Cardiac muscle cell (in vitro differentiated cells and primary cell): ENCODE measurements at places on chromosomes 16 and 17.

GRCh38 chr17:13671341-13671740, 69.6 kb upstream of the HS3ST3A1 start:
- H3K36me3 ChIP-seq: no peaks in the 10 kb centered on the region
- no peak overlapping the region for H3K4me3 ChIP-seq
- H3K4me1 ChIP-seq: no peaks in the 10 kb centered on the region
- no peak overlapping the region for H3K27ac ChIP-seq
- H3K27me3 ChIP-seq: no peaks in the 10 kb centered on the region

GRCh38 chr16:61681124-61681523, 355.1 kb downstream of the CDH8 start:
- no peaks in the 10 kb centered on the region for H3K36me3 ChIP-seq
- no peak for DNase-seq
- H3K27ac ChIP-seq: no peak overlapping the region
- H3K4me3 ChIP-seq: no peak overlapping the region

DNA sequence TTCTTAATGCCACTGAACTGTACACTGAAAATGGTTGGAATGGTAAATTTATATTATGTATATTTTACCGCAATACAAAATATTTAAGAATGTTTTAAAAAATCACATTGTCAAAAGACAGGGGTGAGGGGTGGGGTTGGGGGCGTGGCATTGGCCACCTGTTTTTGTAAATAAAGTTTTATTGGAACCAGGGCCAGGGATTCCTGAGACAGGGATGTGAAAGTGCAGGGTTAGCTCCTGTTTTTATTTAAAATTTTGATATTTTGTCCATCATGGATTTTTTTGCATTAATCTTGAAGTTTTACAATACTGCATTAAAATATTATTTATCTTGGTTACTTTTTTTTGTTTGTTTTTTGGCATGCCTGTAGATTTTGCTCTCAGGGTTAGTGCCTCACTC, 2.3 kb upstream of the FA2H start:
- peaks cover 46% of the 10 kb centered on the region for H3K27me3 ChIP-seq
- no peak for DNase-seq
- no peaks in the 10 kb centered on the region for H3K36me3 ChIP-seq
- peaks cover 5% of the 10 kb centered on the region for H3K4me1 ChIP-seq

- H3K4me3 ChIP-seq: no peak overlapping the region
- H3K36me3 ChIP-seq: peaks cover 2% of the 10 kb centered on the region
- H3K4me1 ChIP-seq: peaks cover 11% of the 10 kb centered on the region
- no peaks in the 10 kb centered on the region for H3K27me3 ChIP-seq
- H3K27ac ChIP-seq: no peak overlapping the region
These were observed 41.6 kb downstream of the B9D1 start for GRCh38 chr17:19320876-19321275.

- no peak overlapping the region for H3K27ac ChIP-seq
- no peaks in the 10 kb centered on the region for H3K4me1 ChIP-seq
- H3K36me3 ChIP-seq: no peaks in the 10 kb centered on the region
- no peak overlapping the region for H3K4me3 ChIP-seq
These were observed 145.2 kb downstream of the WSCD1 start for GRCh38 chr17:6215071-6216035.

GRCh38 chr17:80879723-80880647, 111.7 kb upstream of the CHMP6 start:
- no peak overlapping the region for H3K4me3 ChIP-seq
- H3K4me1 ChIP-seq: no peaks in the 10 kb centered on the region
- H3K27ac ChIP-seq: no peak overlapping the region

- no peaks in the 10 kb centered on the region for H3K27me3 ChIP-seq
- no peaks in the 10 kb centered on the region for H3K4me1 ChIP-seq
- H3K27ac ChIP-seq: no peak overlapping the region
- H3K4me3 ChIP-seq: no peak overlapping the region
- DNase-seq: no peak
These were observed 60.4 kb downstream of the HS3ST2 start for GRCh38 chr16:22874394-22874793.

DNA sequence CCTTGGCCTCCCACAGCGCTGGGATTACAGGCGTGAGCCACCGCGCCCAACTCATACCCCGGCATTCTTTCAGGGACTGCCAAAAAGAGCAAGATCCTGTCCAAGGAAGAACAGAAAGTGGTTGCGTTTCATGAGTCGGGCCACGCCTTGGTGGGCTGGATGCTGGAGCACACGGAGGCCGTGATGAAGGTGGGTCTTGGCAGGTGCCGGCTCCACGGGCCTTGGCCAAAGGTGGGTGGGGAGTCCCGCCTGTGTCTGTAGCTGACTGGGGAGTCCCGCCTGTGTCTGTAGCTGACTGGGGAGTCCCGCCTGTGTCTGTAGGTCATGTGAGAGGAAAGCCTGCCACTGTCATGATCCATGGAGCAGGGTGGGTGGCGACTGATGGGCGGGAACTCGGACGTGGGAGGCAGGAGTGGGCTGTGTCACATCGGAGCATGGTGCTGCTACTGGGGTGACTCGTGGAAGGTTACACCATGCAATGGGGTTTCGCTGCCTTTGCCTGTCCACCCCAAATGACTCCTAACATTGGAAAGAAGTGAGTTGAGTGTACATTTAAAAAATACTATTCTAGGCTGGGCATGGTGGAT, 10.0 kb upstream of the RPL13 start:
- no peak overlapping the region for H3K27ac ChIP-seq
- H3K4me1 ChIP-seq: no peaks in the 10 kb centered on the region
- H3K36me3 ChIP-seq: peaks cover 50% of the 10 kb centered on the region

DNA sequence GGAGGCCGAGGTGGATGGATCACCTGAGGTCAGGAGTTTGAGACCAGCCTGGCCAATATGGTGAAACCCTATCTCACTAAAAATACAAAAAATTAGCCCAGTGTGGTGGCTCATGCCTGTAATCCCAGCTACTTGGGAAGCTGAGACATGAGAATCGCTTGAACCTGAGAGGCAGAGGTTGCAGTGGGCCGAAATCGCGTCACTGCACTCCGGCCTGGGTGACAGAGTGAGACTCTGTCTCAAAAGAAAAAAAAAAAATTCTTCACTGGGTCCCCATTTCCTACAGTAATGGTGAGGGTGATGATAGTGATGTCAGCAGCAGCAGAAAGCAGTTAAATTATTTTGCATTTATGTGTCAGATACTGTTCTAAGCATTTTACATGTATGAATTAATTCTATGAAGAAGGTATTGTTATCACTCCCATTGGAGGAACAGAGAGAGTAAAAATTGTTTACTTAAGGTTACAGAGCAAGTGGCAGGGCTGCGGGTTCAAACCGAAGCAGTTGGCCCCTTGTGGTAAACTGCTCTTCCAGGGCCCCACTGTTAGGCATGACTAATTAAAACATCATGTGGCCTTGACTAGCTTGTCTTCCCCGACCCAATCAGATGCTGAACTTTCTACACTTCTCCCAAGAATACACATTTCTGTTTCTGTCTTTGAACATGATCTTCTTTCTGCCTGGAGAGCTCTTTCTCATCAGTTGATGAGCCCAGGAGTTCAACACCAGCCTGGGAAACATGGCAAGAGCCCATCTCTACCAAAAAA, 45.8 kb downstream of the STAT3 start:
- no peak overlapping the region for H3K4me3 ChIP-seq
- DNase-seq: no peak
- peaks cover 24% of the 10 kb centered on the region for H3K36me3 ChIP-seq
- H3K27me3 ChIP-seq: no peaks in the 10 kb centered on the region
- H3K4me1 ChIP-seq: peaks cover 14% of the 10 kb centered on the region

DNA sequence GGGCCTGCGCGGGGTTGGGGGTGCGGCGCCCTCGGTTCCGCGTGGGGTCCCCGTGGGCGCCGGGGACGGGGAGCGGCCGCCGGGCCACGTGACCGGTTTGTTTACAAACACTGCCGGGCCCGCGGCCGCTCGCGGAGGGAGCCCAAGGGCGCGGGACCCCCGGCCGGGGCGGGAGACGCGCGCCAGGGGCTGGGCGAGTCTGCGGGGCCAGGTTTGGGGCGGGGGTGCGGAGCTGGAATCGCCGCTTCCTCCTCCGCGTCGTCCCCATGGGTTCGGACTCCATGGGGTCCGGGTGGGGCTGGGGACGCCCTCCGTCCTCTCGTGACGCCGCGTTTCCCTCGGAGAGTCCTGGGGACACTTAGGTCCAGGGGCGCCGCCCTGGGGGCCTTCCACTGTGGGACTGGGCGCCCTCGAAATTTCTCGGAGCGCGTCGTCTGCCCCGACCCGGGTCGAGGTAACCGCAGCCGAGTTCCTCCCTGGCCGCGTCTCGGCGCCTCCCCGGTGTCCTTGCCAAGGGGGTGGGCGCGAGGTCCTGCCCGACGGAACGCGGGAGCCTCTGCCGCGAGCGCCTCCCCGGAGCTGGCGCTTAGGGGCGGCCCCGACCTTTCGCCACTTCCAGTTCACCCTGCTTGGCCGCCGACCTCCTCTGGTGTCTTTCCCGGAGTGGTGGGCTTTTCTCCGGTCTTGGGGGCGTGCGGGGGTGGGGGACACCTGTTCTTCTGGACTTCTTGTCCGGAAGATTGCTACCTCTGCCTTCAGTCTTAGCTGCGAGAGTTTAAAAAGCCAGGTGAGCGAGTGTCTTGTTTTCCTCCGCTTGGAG, 684 bp downstream of the YPEL2 start:
- peak; percentile 45 for DNase-seq
- H3K27ac ChIP-seq: peak overlapping the region; percentile 94
- H3K36me3 ChIP-seq: no peaks in the 10 kb centered on the region
- peak overlapping the region; percentile 99 for H3K4me3 ChIP-seq
- H3K27me3 ChIP-seq: no peaks in the 10 kb centered on the region

DNA sequence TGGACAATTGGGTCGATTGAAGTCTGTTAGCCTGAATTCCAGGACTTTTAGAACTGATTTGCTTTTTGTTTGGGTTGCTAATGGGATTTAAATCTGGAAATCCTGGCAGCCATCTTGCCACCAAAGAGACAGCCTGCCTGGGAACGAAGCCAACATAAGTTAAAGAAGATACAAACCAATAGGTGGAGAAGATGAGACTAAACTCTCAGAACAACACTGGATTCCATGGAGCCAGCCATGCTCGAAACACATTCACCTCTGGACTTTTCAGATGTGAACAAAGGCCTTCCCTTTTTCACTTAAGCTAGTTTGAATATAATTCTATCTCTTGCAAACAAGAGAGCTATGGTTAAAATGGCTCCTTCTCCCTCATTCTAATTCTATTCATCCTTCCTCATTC, 135.9 kb downstream of the TOX3 start:
- no peaks in the 10 kb centered on the region for H3K27me3 ChIP-seq
- no peaks in the 10 kb centered on the region for H3K36me3 ChIP-seq
- no peaks in the 10 kb centered on the region for H3K4me1 ChIP-seq

GRCh38 chr17:40563220-40564052, 1.8 kb downstream of the CCR7 start:
- H3K27me3 ChIP-seq: no peaks in the 10 kb centered on the region
- H3K27ac ChIP-seq: no peak overlapping the region
- no peak overlapping the region for H3K4me3 ChIP-seq
- no peaks in the 10 kb centered on the region for H3K36me3 ChIP-seq
- DNase-seq: no peak

DNA sequence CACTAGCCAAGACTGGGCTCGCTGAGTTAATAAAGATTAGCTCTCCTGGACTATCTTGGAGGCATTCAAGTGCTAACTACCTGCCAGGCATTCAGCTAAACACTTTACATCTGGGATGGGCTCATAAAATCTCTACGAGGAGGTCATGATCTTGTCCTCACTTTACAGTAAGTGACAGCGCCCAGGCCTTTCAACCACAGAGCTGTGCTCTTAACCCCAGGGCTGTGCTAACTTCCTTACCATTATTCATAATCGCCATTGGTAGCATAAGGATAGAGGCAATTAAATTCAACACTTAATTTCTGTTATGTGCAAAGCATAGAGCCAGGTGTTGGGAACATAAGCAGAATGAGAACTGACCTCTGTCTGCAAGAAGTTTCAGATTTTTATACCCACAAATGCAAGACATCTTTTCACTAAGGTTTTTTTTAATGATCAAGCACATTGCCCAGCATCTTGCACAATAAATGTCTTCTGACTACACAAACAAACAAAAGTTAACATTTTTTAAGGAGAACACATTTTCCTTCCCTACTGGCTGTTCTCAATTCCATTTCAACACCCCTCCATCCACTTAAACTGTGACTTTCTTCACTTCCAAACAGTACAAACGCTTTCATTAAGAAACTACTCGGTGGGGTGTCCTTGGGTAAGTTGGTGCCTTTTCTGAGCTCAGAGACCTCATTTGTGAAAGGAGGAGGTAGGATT, 172.3 kb downstream of the C16orf78 start:
- H3K4me3 ChIP-seq: no peak overlapping the region
- H3K4me1 ChIP-seq: peaks cover 8% of the 10 kb centered on the region
- DNase-seq: no peak
- no peaks in the 10 kb centered on the region for H3K27me3 ChIP-seq
- no peak overlapping the region for H3K27ac ChIP-seq
- H3K36me3 ChIP-seq: no peaks in the 10 kb centered on the region

- no peaks in the 10 kb centered on the region for H3K27me3 ChIP-seq
- H3K27ac ChIP-seq: no peak overlapping the region
- H3K36me3 ChIP-seq: no peaks in the 10 kb centered on the region
- no peak for DNase-seq
These were observed 25.6 kb upstream of the ABCA10 start for GRCh38 chr17:69254187-69254586.

GRCh38 chr17:51152766-51153209, 571 bp upstream of the NME1 start:
- peak overlapping the region; percentile 94 for H3K27ac ChIP-seq
- no peak for DNase-seq

- no peak overlapping the region for H3K4me3 ChIP-seq
- no peak overlapping the region for H3K27ac ChIP-seq
- H3K27me3 ChIP-seq: no peaks in the 10 kb centered on the region
- no peak for DNase-seq
These were observed 40.4 kb downstream of the TMEM132E start for GRCh38 chr17:34619687-34620217.

DNA sequence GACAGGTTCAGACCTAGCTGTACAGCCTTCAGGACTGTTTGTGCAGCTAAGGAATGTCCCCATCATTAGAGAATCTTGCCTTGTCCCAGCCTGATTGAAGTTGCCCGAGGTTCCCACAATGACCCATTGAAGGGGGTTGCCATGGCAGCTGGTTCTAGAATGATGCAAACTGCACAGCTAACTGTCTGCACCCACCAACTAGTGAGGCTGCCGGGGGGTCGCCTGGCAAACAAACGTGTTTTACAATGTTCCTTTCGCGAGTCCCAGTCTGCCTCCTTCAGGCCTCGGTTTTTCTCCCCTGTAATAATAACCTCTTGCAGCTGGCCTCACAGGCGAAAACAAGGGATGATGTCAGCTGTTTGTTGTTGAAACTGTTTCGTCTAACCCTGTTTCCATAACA, 5.5 kb downstream of the C16orf96 start:
- DNase-seq: no peak
- no peaks in the 10 kb centered on the region for H3K36me3 ChIP-seq
- no peaks in the 10 kb centered on the region for H3K27me3 ChIP-seq
- H3K27ac ChIP-seq: no peak overlapping the region
- H3K4me3 ChIP-seq: no peak overlapping the region

GRCh38 chr16:85690469-85691064, 1.8 kb upstream of the GINS2 start:
- H3K27me3 ChIP-seq: peaks cover 3% of the 10 kb centered on the region
- peak; percentile 6 for DNase-seq
- H3K36me3 ChIP-seq: no peaks in the 10 kb centered on the region
- no peak overlapping the region for H3K4me3 ChIP-seq

GRCh38 chr16:54986409-54986808, 55.7 kb downstream of the IRX5 start:
- peaks cover 16% of the 10 kb centered on the region for H3K4me1 ChIP-seq
- no peak overlapping the region for H3K4me3 ChIP-seq
- no peaks in the 10 kb centered on the region for H3K36me3 ChIP-seq
- H3K27ac ChIP-seq: no peak overlapping the region
- H3K27me3 ChIP-seq: no peaks in the 10 kb centered on the region
- no peak for DNase-seq

GRCh38 chr16:23836078-23836403, 258 bp downstream of the PRKCB start:
- H3K27ac ChIP-seq: no peak overlapping the region
- H3K4me1 ChIP-seq: no peaks in the 10 kb centered on the region
- no peaks in the 10 kb centered on the region for H3K36me3 ChIP-seq
- peaks cover 71% of the 10 kb centered on the region for H3K27me3 ChIP-seq
- H3K4me3 ChIP-seq: peak overlapping the region; percentile 45
